ENCODE measurements at places on chromosomes 2 and 18.

GRCh38 chr2:64888591-64889309 lies 100.4 kb upstream of the SLC1A4 start:
- peak; percentile 80 for DNase-seq

DNA sequence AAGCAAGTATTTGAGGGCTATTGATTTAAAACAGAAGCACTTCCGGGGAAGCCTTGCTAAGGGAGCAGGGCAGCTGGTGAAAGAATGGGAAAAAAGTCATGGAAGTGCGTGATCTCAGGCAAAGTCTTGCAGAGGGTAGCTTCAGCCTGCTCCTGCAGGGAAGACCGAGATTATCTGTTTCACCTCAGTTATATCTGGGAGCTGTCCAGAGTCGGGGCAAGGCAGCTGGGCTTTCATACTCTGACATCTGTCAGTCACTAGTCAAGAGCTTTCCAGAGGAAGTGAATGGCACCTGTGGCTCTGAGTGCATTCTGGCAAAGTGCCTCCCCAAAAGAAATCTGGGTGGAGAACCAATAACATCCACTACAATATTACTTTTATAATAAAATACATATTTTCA lies 8.7 kb downstream of the NXPH2 start:
- no peak for DNase-seq

- peak; percentile 37 for DNase-seq
Measured at GRCh38 chr18:31819106-31819924, 58.6 kb upstream of the SLC25A52 start.

DNA sequence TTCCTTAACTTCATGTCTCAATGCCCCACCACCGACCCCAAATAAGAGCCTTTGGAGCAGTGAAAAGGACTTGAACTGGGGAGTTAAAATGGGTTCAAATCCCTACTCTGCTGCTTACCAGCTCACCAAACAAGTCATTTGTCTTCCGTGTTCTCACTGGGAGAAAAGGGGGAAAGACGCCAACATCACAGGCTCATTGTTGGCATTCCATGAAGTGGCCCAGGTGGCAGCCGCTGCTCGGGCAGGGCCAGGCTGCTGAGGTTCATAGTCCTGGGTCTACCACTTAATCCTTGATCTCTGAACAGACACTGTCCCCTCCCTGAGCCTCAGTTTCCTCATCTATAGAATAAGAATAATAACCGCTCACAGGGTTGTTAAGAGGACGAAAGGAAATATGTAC lies 103.0 kb downstream of the APOB start:
- DNase-seq = no peak

DNA sequence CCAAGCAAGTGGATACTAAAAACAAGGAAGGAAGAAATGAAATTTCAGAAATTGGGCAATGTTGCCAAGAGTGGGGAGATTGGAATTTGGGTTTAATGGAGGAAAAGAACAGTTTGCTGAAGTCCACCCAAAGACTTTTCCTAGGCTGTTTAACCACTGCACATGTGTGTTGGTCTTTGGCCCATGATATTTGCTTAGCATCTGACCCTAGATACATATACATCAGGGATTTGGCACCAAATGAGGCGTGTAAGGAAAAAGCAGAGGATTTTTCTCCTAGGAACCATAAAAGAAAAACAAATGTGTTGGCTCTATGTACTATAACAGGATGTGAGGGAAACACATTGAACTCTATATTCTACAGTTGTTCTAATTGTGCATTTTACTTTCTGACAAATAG lies 80.7 kb upstream of the CD28 start:
- no peak for DNase-seq

DNA sequence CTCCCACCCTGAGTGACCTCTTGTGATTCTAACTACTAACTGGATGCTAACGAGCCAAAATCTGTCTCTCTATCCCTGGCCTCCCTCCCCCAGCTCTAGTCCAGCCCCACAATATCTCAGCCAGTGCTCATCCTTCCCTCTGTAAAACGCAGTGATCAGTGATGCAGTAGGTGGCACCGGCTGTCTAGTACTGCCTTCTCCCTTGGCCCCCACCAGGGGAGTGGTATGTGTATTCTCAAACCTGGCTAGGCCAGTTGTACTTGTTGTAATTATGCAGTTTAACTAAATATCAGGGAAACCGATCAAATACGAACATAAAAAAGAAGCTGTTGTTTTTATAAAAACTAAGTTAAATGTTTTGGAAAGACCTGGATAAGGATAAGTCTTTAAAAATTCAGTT lies 113.2 kb upstream of the ALPP start:
- DNase-seq = no peak

Measured in mammary epithelial cell (primary cell).